Natural killer cell (primary cell): ENCODE measurements at places on chromosomes 11 and 22. TPM values are rescaled to one million over a fixed set of nuclear protein-coding genes. Genes with fewer than 3 reads are reported as not detected.

NCR3LG1 gene
- 6.3 TPM for total RNA-seq

SMIM38 gene
- total RNA-seq: 0.40 TPM

LRRC56 gene
- 2.4 TPM for total RNA-seq

MRGPRF gene
- not detected for total RNA-seq

GSTT2B gene
- total RNA-seq: not detected

IL18 gene
- total RNA-seq: 13.8 TPM

KCNQ1OT1 gene
- total RNA-seq: 0.75 TPM

INS gene
- not detected for total RNA-seq

PATE2 gene
- not detected for total RNA-seq

MYRF gene
- 15.3 TPM for total RNA-seq

PLA2G3 gene
- not detected for total RNA-seq

TSGA10IP gene
- not detected for total RNA-seq

CABP4 gene
- 22.8 TPM for total RNA-seq

ZNF280A gene
- not detected for total RNA-seq

RIC3 gene
- total RNA-seq: 4.7 TPM

LRRC32 gene
- total RNA-seq: 0.14 TPM

SMTNL1 gene
- not detected for total RNA-seq

PHETA2 gene
- 2.3 TPM for total RNA-seq

KRTAP5-2 gene
- total RNA-seq: not detected

P2RY6 gene
- 0.24 TPM for total RNA-seq

KRTAP5-7 gene
- 0.25 TPM for total RNA-seq

SLC6A5 gene
- not detected for total RNA-seq

DLG2 gene
- total RNA-seq: 2.2 TPM

TRIM49 gene
- total RNA-seq: not detected

NAALAD2 gene
- total RNA-seq: not detected

OR8D4 gene
- total RNA-seq: not detected

MTCH2 gene
- 31.4 TPM for total RNA-seq

MS4A12 gene
- total RNA-seq: not detected

CD3E gene
- 155 TPM for total RNA-seq

OR4D5 gene
- total RNA-seq: not detected

QSER1 gene
- 14.5 TPM for total RNA-seq

WNT11 gene
- total RNA-seq: 1.3 TPM

ART5 gene
- total RNA-seq: not detected

OR9G4 gene
- not detected for total RNA-seq

OR10D3 gene
- total RNA-seq: not detected

CABP7 gene
- total RNA-seq: 0.93 TPM

OR2AT4 gene
- total RNA-seq: not detected

CHRNA10 gene
- total RNA-seq: 0.36 TPM

PHOX2A gene
- not detected for total RNA-seq

GGTLC2 gene
- total RNA-seq: not detected

OR8K5 gene
- total RNA-seq: not detected

MICAL3 gene
- total RNA-seq: 17.1 TPM

OR8D1 gene
- total RNA-seq: not detected

PLEKHB1 gene
- 4.3 TPM for total RNA-seq

HTR3A gene
- not detected for total RNA-seq

MS4A15 gene
- not detected for total RNA-seq

NAV2 gene
- total RNA-seq: 0.43 TPM

TESMIN gene
- total RNA-seq: 1.1 TPM

ROBO4 gene
- total RNA-seq: not detected

KCNK7 gene
- 7.1 TPM for total RNA-seq

HEPACAM gene
- not detected for total RNA-seq

RFPL3 gene
- total RNA-seq: not detected

SLC25A45 gene
- total RNA-seq: 50.9 TPM

RAB3IL1 gene
- not detected for total RNA-seq

SPCS2 gene
- 76.9 TPM for total RNA-seq

INSC gene
- 0.16 TPM for total RNA-seq

RAB6A gene
- total RNA-seq: 97.7 TPM

LRP4 gene
- not detected for total RNA-seq
